ENCODE measurements at places on chromosomes 5 and 9. TPM values are rescaled to one million over a fixed set of nuclear protein-coding genes. Genes with fewer than 3 reads are reported as not detected.

GRCh38 chr9:123097430-123098095 is 64.1 kb downstream of the GPR21 start:
- no peak for DNase-seq

- DNase-seq, result no peak
These were observed 13.4 kb upstream of the ZDHHC21 start for GRCh38 chr9:14706530-14707140.

DNA sequence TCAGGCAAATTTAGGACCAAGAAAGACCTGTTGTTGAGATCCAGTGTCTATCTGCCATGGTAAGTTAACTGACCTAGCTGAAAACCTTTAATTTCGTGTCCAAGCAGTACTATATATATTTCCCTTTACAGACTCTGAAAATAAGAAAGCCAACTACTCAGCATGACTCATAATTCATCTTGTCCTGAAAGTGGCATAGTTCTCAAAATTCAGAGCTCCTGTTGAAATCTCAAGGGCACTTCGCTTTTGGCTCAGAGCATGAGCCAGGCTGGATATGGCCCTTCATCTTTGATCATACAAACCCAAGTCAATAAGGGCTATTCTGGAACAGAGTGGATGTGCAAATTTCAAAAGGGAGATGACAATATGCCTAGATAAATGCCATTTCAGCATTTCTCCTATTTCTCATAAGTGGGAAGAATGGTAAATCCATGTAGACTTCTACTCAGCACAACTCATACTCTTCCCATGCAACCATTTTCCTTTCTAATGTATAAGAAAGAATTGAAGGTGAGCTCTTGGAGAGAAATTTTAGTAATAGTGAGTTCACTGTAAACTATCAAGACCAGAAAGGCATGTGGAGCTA is 567.9 kb upstream of the DAB2 start:
- DNase-seq, result no peak

DNA sequence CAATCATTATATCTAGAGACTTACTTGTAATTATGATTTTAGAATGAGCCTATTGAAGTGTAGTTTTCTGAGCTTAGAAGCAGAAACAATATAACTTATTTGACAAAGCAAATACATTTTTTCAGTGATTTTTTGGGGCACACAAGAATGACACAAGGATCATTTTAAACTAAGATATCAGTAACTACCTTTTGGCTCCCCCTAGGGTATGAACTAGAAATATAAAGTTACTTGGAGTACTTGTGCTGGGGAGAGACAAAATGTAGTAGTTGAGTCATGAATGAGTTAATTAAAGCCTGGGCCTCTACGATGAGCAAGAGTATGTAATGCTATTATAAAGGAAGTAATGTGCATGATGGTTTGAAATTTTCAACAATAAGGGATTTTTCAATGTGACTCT is 1244.1 kb upstream of the ACO1 start:
- no peak for DNase-seq

- no peak for DNase-seq
These were observed 121.8 kb downstream of the GCNT1 start for GRCh38 chr9:76580820-76581219.

DNA sequence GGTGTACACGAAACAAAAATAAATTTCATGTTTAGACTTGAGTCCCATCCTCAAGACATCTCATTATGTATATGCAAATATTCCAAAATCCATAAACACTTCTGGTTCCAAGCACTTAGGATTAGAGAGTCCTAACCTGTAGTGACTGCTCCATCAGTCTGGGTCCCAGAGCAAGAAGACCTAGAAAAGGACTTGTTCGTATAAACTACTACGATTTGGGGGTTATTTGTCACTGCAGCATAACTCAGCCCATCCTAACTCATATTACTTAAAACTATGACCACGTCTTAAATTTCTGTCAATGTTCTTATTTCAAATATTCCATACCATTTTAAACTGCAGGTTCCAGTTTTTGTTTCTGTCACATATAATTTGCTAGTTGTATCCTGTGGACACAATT is 463.0 kb downstream of the AGTPBP1 start:
- DNase-seq, result no peak

- DNase-seq, result no peak
These were observed 70.6 kb downstream of the GAS1 start for GRCh38 chr9:86876621-86877196.

DNA sequence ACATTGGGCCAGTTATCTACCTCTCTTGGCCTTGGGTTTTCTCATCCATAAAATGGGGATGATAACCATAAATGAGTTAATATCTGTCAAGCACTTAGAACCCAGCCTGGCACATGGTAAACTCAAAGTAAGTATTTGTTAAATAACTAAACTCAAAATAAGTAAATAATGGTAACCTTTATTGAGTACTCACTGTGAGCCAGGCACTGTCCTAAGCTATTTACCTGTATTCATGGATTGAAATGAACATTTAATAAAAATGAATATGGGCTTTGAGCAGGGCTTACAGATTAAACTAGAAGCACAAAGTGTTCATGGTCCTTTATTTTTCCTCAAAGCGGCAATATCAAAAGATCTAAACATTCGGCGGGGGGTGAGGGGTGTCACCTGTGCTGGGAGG is 16.7 kb downstream of the CORO2A start:
- DNase-seq, result no peak

DNA sequence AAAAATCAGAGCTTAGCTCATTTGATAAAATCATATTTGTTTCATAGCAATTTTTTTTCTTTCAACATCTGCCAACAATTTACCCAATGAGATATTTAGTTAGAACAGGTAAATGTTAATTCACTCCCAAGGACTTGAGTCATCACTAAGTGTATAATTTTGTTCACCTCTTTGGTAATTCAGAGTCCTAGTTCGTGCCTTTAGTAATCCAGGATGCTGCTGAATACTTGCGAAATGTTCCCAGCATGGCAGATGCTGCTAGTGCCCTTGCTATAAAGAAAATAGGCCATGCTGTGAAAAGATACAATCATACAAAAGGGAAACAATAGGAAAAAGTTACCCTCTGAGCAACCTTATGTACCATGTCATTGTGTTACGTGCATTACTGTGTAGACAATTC is 210.5 kb downstream of the CSNK1G3 start:
- no peak for DNase-seq

The ADAM19 gene
- 0.39 TPM for total RNA-seq

The PCDHGA2 gene
- 1.5 TPM for total RNA-seq

The GPX3 gene
- total RNA-seq, result 607 TPM

The SLC1A3 gene
- total RNA-seq, result 22.0 TPM

The LYSMD3 gene
- total RNA-seq, result 15.1 TPM
